ENCODE measurements at places on chromosomes 6 and 20. TPM values are rescaled to one million over a fixed set of nuclear protein-coding genes. Genes with fewer than 3 reads are reported as not detected.

- no peak for DNase-seq
These were observed 76.8 kb downstream of the FYN start for GRCh38 chr6:111796310-111796918.

- DNase-seq: no peak
These were observed 143.5 kb downstream of the PDE7B start for GRCh38 chr6:135994857-135995544.

Gene CDC40
- 25.7 TPM for total RNA-seq

DNA sequence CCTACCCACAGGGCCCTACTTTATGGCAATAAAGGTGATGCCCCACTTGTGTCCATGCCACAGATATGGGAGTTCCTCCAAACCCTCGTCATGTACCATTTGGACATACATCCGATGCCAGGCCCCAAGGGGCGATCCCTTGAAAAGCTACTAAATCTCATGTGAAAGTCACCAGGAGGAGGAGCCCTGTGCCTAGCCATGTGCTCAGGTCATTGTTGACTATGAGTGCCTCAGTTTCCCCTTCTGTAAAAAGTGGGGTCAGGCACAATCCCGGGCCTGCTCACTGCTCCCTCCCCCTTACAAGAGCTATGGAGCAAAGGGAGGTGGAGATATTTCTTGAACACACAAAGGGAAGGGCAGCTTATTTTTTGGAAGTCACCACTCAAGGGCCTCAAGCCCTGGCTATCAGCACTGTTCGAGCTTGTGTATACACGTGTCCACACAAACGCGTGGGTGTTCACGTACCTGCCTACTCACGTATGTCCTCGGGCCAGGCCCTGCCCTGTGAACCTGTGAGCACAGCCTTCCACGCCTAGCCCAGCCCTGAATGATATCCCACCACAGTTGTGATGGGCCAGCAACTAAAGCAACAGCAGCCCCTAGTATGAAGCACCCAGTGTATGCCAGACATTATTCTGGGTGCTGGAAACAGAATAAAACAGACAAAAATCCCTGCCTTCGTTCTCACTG, 1.9 kb downstream of the ACTL10 start:
- no peak for DNase-seq

Gene DLL1
- 7.4 TPM for total RNA-seq

- DNase-seq: no peak
These were observed 19.4 kb upstream of the MYB start for GRCh38 chr6:135161411-135162395.

GRCh38 chr6:35077713-35078105, 63.4 kb downstream of the TCP11 start:
- DNase-seq: no peak

DNA sequence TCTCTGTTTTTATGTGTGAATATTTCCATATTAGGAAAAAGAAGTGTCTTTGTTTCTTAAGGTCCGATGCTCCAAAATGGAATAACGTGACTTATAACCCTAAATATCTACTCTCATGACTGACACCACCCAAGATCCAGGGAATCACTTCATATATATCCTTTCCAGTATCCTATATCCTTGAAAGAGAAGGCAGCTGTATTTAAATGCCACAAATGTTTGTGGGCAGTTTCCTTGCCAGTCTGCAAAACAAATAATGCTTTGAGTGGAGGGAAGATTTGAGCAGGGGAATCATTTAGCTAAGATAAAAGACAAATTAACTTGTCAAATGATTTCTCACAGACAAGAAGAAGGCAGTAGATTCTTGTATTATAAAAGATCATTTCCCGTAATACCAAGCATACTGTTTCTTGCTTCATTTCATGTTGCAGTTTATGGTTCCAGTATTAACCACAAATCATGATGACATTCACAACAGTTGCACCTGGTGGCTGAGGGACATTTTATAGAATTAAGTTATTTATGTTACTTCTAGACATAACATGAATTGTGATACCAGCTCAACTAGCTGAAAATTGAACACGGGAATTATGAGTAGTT, 30.0 kb upstream of the FABP7 start:
- no peak for DNase-seq

- DNase-seq: no peak
These were observed 80.1 kb downstream of the LYRM4 start for GRCh38 chr6:5180636-5181035.

GRCh38 chr6:163661272-163661671, 246.8 kb downstream of the QKI start:
- DNase-seq: no peak

Gene TRERF1
- 5.3 TPM for total RNA-seq

Measured in endodermal cell (in vitro differentiated cells).